ENCODE measurements at places on chromosomes 16 and 17.

- DNase-seq, result no peak
Observed at GRCh38 chr17:37720989-37721388, 23.9 kb downstream of the HNF1B start.

DNA sequence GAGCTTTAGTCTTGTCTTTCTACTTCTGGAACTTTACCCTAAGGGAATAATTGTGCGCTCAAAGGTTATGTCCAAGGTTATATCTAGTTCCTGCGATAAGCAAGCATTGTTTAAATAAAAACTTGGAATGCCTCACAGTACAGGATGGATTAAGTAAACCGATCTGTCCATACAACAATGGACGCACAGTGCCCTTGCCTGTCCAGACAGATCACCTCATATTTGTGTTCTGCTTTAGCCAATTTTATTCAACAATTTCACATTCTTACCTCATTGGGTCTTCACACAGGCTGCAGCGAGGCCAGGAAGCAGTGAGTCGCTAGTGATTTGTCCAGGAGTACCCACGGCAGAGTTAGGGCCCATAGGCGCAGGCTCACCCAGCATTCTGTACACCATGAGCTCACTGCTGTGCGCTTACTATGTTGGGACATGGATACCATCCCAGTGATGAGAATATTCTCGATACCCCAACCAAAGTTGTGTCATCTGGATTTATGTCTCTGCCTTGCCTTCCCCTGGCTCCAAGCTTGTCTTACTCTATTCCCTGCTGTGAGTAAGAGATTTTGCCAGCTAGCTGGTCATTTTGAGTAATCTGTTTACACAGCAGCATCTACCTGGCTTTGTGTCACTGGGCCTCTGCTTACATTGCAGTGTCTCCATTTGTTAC, 39.8 kb downstream of the USP43 start:
- no peak for DNase-seq

- peak; percentile 74 for DNase-seq
Observed at GRCh38 chr16:70694088-70694867, 8.4 kb upstream of the MTSS2 start.

DNA sequence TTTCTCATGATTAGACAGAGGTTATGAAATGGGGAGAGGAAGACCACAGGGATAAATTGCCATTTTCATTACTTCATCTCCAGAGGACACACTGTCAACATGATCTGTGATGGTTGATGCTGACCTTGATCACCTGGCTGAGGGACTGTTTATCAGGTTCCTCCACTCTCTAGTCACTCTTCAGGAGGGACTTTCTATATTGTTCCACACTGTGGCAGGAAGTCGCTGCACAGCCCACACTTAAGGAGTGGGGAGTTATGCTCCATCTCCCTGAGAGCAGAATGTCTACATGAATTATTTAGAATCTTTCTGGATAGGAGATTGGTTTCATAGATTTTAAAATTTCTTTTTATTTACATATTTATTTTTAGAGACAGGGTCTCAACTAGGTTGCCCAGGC, 46.7 kb downstream of the CYB5B start:
- DNase-seq, result no peak

DNA sequence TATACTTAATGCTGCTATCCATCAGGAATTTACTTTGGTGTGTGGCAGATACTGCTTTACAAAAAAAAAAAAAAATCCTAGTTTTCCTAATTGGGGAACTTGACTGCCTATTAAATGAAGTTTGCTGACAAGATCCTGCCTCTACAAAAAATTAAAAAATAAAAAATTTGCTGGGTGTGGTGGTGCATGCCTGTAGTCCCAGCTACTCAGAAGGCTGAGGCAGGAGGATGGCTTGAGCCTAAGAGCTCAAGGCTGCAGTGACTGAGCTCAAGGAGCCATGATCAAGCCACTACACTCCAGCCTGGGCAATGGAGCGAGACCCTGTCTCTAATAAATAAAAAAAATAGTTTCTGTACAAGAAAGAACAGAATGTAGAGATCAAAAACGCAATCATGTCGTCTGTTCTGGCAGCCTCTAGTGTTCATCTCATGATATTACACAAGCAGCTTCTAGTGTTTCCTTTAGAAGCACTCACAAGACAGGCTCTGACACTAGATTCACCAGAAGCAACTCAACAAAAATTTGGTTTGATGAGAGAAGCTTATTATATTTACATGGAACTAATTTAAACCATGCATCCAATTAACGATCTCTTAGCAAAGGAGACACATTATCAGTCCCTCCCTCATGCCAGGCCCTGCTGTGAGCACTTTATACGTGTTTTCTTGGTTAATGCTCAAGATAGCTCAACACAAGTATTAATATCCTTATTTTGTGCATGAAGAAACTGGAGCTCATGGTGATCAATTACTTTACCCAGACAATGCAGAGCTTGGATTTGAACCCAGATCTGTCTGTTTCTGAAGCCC, 6.8 kb upstream of the KRTAP17-1 start:
- DNase-seq, result peak; percentile 81

DNA sequence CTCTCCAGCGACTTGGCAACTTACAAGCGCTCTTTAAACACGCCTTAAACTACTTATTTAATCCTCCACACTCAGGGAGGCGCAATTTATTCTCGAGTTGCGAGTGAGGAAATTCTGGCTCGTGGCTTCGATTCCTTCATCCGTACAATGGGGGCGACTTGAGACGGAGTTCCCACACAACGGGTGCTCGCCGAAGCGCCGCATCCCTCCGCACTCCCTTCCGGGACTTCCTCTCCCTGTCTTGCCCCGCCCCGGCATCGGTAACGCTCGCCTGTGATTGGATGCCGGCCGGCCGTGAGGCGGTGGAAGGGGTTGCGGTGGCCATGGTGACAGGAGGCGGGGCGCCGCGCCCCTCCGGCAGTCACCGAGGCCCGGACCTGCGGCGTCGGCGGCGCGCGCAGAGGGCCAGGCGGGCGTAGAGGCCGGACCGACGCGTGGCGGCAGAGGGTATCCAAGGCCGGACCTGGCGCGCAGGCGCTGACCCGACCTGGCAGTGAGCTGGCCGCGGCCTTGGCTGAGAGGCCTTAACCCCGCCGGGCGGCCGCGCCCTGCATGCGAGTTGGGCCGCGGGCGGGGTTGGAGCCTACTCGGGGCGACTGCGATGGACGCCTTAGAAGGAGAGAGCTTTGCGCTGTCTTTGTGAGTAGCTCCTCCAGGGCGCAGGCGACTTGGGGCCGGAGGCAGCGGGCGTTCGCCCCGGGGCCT, at the start of gene ARL2BP:
ARL2BP (plus strand) TSS at position 493 of the 705 bp plus-strand sequence; CDS start at position 602, 109 bp downstream.
- DNase-seq, result peak; percentile 99

DNA sequence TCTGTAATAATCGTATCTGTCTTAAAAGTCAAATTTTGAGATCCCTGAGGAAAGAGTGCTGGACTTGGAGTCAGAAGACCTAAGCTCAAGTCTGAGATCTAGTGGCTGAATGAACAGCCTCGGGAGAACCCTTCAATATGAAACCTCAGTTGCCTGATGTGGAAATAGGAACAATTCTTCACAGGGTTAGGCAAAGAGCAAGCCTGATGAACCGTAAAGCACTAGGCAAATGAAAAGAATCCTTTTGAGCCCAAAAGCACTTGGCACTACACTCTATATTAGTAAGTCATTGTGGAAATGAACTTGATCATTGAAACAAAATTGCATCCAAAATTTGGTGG, 20.2 kb downstream of the TXNDC11 start:
- no peak for DNase-seq

DNA sequence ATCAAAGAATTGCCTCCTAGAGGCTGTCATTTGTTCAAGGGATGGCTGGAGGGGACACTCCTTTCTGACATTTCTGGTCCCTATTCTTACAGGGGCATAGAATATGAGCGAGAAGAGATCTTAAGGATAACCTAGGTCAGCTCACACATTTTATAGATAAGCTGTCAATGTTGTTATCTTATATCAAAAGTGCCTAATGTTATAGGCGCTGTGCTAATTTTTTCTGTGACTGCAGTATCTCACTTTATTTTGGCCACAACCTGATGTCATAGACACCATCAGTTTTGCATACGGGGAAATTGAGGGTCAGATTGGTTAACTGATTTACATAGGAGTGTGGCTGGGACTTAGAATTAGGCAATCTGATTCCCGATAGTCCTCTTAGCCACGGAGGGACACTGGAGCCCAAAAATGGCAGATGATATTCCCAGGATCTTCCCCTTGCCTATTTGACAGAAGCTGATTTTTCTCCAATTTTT, 1.2 kb downstream of the CPD start:
- peak; percentile 31 for DNase-seq

DNA sequence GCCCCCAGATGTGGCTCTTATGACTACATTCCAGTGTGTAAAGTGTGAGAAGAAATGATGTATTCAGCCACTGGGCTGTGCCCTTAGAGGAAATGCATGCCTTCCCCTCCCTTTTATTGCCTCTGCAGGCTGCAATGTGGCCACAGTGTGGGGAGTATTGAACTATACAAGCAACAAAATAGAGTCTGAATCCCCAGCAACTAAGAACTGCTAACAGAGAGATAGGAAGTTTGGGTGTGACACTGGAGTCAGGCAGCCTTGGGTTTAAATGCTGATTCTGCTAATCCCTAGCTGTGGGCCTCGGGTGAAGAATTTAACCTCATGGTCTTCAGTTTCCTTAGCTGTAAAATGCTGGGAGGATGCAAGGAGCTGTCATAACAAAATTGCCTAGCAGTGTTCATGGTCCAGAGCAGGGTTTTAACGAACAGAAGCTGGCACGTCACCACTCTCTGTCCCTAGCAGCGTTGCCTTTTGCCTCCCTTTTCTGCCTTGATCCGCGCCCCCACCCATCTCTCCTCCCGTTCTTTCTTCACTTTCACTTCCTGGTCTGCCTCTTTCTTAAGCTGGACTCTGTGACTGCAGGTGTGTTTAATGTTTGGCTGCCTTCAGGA, 50.3 kb downstream of the KPNA2 start:
- DNase-seq, result peak; percentile 19

- DNase-seq, result no peak
Observed at GRCh38 chr16:79914961-79915720, 314.6 kb upstream of the MAF start.

DNA sequence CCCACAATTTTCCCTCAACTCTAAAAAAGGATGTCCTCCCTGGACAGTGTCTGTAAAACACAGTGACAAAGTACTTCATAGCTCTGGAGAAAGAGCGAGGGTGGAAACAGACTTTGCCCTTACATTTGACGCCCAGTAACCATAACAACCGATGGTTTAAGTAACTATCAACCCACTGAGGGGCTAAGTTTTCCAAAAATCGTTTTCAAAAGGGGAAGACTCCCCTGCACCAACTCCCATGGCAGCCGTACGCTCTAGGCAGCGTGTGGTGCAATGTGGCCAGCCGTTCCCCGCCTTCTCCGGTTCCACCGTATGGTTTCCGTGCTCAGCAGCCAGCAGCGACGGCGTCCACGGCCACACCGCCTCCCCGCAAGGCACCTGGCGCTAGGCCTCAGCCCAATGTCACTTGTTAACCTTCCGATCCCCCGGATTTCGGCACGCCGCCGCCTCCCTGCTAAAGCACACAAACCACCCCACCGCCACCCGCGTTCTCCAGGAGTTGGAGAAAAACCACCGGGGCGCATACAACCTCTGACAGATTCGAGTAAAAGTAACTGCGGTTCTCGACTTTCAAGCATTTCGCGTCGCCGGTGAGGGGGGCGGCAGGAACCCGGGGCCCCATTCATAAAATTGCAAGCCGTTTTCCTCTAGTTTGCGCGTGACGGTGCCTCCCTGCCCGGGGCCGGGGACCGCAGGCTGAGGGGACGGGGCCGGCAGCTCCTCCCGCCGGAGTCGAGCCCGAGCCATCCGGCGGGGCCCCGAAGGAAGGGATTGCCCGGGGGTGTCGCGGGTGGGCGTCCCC, 661 bp downstream of the TEX2 start:
- DNase-seq, result peak; percentile 75

DNA sequence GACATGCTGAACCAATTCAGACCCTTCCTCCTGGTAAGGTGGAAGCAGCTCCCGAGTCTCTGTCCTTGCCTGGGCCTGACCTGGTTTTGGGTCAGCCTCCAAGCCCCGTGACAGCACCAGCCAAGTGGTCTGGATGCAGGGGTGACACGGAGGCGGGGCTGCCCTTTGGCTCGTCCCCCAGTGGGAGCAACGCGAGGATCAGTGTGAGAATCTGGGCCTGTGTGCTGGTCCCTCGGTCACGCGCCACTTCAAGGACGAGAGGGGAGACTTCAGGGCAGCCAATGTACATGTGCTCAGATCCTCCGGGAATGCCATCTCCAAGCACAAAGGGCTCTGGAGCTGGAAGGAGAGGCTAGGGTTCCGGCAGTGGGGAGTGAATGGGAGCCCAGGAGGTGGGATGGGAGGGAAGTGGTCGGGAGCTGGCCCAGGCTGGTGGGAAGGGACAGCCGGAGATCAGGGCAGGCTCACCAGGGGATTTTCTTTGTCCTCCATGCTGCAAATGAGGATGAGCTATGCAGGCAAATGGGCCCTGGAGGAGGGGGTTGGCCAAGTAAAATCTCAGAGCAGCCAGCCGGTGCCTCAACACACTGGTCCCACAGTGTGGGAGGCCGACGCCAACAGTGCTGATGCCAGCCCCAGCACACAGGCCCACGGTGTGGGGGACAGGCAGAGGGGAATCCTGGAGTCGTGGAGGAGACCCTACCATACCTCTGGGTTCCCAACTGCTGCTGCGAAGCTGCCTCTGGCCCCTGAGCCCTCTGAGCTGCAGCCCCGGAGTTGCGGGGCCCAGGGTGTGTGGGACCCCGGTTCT, 4.2 kb upstream of the NDRG4 start:
- DNase-seq, result no peak

DNA sequence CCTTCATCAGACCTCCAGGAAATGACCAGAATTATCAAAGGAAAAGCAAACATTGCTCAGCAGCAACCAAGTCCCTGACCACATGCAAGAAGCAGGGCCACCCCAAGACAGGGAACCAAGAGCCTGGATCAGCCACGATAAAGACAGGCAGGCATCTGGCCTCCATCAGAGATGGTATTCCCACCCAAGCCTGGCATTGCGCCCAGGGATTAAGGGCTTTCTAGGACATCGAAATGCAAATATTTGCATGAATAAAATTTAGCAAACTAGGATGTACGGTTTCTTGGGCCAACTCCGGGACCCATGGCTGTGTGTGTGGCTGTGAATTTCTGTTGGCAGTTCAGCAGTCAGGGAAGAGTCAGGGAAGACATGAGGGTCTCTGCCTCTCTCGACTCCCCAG, 241.4 kb upstream of the DYNLRB2 start:
- peak; percentile 87 for DNase-seq

DNA sequence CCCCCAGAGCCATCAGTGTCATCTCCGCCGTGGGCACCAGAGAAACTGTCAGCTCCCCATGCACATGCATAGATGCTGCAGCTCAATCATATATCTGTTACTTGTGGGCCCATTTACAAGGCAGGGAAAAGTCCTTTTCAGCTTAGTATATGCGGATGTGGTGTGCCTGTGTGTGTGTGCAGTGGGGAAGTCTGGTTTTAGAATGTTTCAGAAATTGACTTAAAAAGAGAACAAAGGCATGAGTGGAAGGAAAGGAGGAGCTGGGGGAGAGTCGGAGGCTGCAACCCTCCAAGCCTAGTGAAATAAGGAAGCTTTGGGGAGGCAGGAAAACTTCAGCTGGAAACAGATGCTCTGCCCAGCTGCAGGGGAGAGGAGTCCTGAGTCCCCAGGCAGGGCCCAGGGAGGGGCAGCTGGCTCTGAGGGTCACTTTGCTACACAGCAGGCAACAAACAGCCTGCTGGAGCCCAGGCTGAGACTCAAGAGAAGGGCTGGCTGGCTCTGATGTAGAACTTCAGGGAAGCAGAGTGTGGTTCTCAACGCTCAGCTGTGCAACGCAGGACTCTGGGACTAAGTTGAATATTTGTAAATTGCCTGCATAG, 11.1 kb upstream of the CD300LD start:
- no peak for DNase-seq

- DNase-seq, result no peak
Observed at GRCh38 chr17:19278729-19279128, 41.6 kb downstream of the EPN2 start.

GRCh38 chr17:44118427-44119050, 4.9 kb downstream of the HDAC5 start:
- no peak for DNase-seq

- no peak for DNase-seq
Observed at GRCh38 chr17:47213540-47213939, 4.4 kb downstream of the MYL4 start.

Measured in adipocyte (in vitro differentiated cells).